H1 (cell line): ENCODE measurements at places on chromosomes 12 and 14. TPM values are rescaled to one million over a fixed set of nuclear protein-coding genes. Genes with fewer than 3 reads are reported as not detected.

GRCh38 chr12:109087250-109087649, 6.0 kb downstream of the ALKBH2 start:
- no peak for DNase-seq

DNA sequence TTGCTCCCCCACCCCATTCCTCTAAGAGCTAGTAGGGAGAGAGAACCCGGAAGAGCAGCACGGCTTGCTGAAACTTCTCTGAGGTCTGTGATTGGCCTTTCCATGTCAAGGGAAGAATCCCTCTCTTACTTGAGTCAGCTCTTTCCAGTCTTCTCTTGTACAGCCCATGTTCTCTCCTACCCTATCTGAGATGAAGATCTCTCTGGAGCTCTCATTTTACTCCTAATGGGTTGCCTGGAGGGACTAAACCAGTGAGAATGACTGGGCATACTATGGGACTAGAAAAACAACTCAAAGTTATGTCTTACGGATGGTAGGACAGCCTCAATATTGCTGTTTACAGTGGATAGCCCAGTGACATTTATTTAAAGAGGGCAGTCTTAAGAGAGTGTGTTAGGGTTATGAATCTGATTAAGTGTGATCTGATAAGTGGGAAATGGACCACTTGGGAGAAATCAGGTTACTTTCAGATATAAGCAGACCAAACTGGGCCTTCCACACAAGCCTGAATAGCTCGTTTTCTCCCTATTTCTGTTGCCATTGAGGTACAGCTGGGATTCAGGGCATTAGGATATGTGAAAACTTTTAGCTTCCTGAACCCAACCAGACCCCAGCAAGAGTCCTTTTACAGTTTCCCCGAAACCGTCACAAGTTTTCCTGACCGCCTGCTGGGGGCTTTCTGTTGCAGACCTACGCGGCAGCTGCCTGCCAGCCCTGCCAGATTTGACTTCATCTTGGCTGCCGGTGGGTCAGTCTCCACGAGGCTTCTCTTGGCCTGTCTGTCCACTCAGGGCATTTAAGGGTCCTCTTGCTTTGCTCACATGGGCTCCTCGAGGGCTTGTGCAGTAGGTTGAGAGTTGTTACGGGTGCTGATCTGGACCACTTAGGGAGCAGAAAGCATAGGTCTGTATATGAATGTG, 16.9 kb downstream of the ETV6 start:
- DNase-seq: no peak

- no peak for DNase-seq
Measured at GRCh38 chr12:30063435-30063945, 279.7 kb upstream of the TMTC1 start.

DNA sequence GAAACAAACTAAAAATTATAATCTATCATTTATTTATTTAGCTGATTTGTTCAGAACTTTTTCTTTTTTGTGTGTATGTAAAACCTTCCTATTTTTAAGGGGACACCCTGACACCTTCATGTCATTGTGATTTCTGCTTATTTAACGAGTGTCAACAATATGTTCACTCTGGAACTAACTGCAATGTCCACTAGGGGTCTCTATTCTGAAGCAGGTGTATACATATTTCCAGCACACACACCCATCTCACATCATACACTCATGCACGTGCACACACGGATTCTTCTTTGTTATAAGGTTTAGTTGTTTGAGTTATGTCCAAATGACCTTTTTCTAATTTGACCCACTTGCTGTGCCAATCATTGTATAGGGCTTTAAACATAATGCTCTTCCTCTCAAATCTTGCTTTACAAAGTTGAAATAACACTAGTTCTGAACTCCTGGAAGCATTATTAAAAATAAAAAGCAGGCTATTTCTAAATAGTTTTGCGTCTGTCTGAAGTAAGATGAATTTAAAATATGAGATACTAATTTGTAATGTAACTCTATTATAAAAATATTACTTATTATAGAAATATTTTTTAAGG, 15.5 kb downstream of the E2F7 start:
- no peak for DNase-seq

GRCh38 chr12:41436076-41436475, 248.0 kb downstream of the PDZRN4 start:
- no peak for DNase-seq

The CATSPERB gene
- 0.30 TPM in 1 of 2 replicates, not detected in the other for total RNA-seq

DNA sequence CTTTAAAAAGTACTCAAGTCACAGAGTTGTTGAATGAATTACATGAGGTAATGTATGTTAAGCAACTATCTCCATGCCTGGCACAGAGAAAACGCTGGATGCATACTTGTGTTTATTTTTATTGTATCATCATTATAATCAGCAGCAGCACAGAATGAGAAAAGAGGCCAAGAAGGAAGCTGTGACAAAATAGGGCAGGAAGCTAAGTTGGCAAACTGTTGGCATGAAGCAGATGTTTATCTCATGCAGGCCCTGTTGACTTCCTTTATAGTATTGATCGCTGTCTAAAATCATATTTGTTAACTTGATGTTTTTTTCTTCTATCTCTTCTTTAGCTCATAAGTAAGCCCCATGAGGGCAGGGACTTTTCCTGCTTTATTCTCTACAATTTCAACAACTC, 466.6 kb downstream of the TRHDE start:
- DNase-seq: no peak

The TRPV4 gene
- 2.1 and 2.5 TPM in 2 replicates for total RNA-seq

The PTPRQ gene
- not detected in 2 replicates for total RNA-seq

- DNase-seq: no peak
Measured at GRCh38 chr12:69947897-69948296, 122.9 kb downstream of the MYRFL start.

DNA sequence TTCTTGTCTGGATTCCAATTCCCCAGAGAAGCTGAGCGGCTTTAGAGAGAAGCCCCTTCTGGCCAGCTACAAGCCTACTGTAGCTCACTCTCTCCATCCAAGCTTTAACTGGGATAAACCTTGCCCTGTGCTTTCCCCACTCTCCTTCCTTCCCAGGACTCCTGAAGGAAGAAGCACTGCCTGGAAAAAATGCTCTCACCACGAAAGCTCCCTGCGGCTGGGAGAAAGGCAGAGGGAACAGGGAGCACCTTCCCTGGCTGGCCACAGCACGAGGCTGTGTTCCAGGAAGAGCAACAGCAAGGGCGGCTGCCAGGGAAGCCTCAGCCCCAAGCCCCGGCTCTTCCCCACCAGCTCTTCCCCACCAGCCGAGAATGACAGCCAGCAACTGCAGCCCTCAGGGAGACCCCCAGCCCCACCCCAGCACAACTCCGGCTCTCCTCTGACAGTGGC, 40.8 kb upstream of the PNMA1 start:
- no peak for DNase-seq

The ETV6 gene
- total RNA-seq: 23.9 and 24.6 TPM in 2 replicates

The GPRC5D gene
- not detected in 2 replicates for total RNA-seq

DNA sequence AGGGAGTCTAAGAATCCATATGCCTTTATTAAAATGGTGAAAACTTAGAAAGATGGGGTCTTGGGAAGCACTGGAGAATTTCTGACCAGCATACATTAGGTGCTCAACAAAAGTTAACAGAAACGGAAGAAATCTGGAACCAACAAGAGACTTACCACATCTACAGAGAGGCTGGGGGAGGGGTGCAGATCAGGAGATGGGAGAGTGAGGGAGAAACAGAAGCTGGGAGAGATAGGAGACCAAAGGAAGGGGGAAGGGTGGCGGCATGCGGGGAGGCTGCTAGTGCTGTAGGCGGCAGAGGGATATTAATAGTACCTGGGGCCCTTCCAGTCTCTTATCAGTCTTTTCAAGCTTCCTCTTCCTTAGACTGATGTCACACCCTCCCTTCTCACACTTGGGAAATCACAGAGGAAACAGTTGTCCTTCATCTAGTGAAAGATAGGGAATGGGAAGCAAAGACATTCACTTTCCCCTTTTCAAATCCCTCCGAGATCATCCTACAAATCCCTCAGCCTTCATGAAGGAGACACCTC, 18.1 kb downstream of the ZBTB39 start:
- DNase-seq: no peak

The SMIM41 gene
- 0.28 and 0.31 TPM in 2 replicates for total RNA-seq

The FSCB gene
- not detected in 2 replicates for total RNA-seq

GRCh38 chr12:12796928-12797793, 11.7 kb downstream of the APOLD1 start:
- DNase-seq: no peak
